CD4-positive, alpha-beta T cell treated with Interleukin-15 for 1 hour (primary cell): ENCODE measurements at places on chromosomes 2 and 18.
A peak's percentile ranks its signal among the peaks of the same experiment; 100 is the strongest.

DNA sequence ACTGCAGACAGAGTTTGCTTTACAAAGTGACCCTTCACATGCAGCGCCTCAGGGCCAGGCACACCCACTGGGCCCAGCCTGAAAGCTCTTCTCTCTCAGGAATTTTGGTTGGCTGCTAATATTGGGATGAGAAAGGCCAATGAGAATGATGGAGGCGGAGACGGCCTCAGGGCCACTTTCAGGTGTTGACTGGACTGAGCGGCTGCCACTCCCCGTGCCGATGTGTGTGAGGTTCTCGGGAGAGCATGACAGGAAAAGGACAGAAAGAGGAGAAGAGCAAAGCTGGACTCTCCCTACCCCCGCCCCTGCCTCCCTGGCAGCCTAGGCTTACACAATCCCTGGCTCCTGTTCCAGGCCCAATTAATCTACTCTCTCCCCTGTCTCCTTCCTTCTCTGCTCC, 155.7 kb downstream of the CELF4 start:
- no peak for DNase-seq

- no peak for DNase-seq
Measured at GRCh38 chr2:188119112-188119838, 172.4 kb upstream of the GULP1 start.

GRCh38 chr2:85064927-85065577, 68.1 kb upstream of the TCF7L1 start:
- DNase-seq = no peak

- peak; percentile 38 for DNase-seq
Measured at GRCh38 chr2:97870396-97870843, 125.3 kb downstream of the TMEM131 start.

GRCh38 chr2:46647041-46647440, 167.7 kb downstream of the TMEM247 start:
- DNase-seq = no peak

DNA sequence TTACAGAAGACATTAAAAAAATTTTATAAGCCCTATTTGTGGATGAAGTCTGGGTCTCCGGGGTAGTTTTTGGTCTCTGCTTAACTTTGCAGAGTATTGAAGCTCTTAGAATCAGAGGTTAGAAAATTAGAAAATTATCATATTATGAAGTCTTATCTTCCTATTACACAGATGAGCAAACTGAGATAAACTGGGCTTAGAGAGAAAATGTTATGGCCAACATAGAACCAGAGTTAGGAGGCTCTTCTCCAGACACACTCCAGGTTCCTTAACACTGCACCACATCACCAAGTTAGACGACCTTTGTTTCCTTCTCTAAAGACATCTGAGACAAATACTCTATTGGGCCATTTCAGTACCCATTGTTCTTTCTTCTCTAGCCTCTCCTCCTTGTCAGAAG, 36.7 kb upstream of the NEB start:
- no peak for DNase-seq

DNA sequence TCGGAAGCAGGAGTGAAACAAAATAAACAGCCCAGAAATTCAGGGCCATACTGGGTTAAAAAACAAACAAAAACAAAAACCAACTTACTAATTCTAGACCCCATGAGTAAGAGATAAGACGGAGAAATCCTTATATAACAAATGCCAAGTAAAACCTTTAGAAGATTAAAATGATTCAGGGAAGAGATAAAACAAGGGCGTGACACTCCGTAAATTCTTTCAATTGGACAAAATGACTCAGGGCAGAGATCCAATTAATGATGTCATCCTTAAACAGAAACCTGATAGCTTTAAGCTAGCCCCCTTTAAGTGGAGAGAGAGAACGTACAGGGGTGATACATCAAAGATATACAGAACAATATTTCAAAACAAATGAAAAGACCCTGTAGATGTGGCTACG, 317.4 kb downstream of the NBAS start:
- no peak for DNase-seq

DNA sequence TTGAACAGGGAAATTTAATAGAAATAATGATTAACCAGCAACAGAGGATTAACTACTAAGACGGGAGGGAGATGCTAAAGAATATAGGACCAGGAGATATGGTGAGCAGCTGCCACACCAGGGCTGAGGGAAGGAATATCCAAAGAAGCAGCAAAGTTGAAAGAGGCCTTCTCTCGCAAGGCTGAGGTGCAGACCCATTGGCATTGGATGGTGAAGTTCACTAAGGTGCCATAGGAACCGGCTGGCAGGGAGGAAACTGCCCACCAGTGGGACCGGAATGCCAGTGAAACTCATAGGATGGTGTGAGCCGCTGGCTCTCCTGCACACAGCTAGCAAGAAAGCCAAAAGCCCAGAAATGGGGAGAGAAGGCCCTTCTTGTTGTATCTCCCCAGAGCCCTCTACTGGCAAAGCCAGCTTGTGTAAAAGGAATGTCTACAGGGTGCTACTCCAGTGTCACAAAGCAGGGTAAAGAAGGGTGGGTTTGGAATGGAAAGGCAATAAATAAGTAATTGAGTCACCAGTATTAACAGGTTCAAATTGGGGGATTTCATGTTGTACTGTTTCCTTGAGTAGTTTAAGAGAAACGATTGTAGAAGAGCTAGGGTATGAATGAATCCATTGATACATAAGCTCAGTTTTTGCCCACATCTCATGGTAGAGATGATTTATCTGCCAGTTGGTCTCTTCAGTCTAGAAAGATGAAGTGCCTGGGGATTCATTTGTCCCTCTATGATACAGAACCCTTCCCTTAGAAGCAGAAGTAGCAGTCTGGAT, 36.0 kb downstream of the FARP2 start:
- no peak for DNase-seq

- DNase-seq = no peak
Measured at GRCh38 chr2:79638954-79639353, 126.1 kb downstream of the CTNNA2 start.

- DNase-seq = no peak
Measured at GRCh38 chr2:46076251-46076650, 221.0 kb upstream of the EPAS1 start.

DNA sequence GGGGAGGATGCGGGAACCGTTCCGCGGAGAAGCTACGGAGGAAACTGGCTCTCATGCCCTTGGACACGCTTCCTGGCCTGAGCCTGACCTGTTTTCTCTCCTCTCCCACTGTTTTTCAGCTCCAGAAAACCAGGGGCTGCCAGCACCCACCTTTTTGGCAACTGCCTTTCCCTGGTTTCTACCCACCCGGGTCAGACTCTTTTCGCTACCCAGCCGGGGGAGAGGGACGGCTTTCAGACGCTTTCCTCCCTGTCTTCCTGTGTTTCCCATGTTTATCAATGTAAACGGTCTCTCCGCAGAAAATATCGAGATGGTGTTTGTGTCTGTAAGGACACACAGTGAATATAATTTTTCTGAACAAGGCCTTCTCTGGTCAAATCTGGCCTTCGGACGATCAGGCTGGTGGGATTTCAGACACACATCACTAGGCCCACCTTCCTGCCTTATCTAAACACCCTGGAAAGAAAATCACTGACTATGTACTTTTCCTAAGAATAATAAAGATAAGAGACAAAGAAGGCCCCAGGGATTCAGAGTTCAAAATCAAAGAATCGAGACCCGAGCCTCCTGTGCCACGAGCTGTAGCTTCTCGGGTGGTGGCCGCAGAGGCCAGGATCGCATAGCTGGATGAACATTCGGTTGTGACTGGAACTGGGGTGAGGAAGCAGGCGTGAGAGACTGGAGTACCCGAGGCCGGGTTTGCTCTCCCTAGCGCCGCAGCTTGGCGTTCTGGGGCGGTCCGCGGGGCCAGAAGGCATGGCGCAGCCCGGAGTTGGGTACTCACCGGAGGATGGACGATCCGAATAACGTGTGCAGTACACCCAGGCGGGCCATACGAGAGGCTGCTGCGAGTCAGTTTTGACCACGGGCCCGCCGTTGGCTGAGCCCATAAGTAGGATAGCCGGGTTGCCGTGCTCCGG, 1.7 kb downstream of the EN1 start:
- no peak for DNase-seq

DNA sequence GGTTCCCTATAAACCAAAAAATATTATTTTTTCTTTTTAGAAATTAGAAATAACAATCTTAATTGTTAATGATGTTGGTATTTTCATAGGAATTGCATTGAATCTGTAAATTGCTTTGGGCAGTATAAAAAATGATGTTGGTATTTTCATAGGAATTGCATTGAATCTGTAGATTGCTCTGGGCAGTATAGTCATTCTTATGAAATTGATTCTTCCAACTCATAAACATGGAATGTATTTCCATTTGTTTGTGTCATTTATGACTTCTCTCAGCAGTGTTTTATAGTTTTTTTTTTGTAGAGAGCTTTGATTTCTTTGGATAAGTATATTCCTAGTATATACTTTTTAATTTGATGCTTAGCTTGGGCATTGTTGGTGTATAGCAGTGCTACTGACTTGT, 82.0 kb upstream of the NT5C1B start:
- DNase-seq = no peak

GRCh38 chr2:85269959-85270358, 57.8 kb downstream of the TGOLN2 start:
- DNase-seq = no peak
